ENCODE measurements at places on chromosomes 13 and 19.

- no peak for DNase-seq
Measured at GRCh38 chr13:36273431-36273830, 24.2 kb downstream of the CCDC169 start.

GRCh38 chr19:5285955-5286354 lies 54.7 kb downstream of the PTPRS start:
- no peak for DNase-seq

DNA sequence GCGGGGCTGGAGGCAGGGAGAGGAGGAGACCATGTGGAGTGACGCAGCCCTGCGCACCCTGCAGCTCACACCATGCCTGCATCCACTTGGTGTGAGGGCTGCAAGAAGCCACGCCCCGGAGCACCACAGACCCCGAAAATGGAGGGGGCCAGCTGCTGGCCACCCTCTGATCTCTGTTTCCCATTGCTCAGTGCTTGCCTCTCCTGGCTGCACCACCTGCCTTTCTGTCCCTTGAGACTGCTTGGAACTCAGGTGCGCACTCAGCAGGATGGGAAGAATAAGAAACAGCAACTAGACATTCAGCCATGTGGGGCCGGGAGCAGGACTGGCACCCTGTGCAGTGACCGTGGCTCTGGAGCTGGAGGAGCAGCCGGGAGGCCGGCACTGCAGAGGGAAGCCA lies 64.0 kb downstream of the ANKRD10 start:
- DNase-seq: no peak

GRCh38 chr13:77480066-77480465 lies 55.4 kb upstream of the SCEL start:
- DNase-seq: no peak

DNA sequence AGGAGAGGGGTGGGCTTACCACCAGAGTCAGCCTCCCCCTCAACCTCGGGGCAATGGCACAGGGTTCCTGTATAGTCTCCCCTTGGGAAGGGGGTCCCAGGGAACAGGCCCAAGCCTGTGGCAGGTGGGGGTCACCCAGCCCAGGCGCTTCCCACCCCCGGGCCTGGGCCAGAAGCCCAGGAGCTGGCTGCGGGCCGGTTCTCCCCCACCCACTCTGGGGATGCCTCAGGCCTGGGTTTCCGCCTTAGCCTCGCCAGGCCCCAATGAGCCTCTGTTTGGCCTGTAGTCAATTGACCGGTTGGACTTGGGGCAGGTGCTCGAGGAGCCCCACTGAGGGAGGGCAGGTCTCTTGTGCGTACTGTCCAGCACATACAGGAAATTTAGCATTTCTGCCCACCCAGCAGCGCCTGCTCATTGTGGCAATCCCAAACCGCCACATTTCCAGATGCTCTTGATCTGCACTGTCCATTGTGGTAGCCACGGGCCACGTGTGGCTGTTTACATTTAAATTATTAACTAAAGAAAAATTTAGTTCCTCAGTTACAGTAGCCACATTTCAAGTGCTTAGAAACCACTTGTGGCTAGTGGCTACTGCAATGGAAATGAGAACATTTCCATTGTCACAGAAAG lies 9.9 kb downstream of the LYL1 start:
- no peak for DNase-seq

- DNase-seq: no peak
Measured at GRCh38 chr13:112226320-112227002, 149.7 kb upstream of the SPACA7 start.

All from GM12891 (cell line).